ENCODE measurements at places on chromosomes 6 and 20.

GRCh38 chr6:160177220-160177619 is 55.6 kb downstream of the SLC22A1 start:
- DNase-seq: no peak

GRCh38 chr6:29505808-29506207 is 18.1 kb upstream of the MAS1L start:
- no peak for DNase-seq

GRCh38 chr6:135627092-135627715 is 129.7 kb upstream of the AHI1 start:
- no peak for DNase-seq

GRCh38 chr6:3251462-3252314 is 7.1 kb upstream of the PSMG4 start:
- DNase-seq: peak; percentile 90

DNA sequence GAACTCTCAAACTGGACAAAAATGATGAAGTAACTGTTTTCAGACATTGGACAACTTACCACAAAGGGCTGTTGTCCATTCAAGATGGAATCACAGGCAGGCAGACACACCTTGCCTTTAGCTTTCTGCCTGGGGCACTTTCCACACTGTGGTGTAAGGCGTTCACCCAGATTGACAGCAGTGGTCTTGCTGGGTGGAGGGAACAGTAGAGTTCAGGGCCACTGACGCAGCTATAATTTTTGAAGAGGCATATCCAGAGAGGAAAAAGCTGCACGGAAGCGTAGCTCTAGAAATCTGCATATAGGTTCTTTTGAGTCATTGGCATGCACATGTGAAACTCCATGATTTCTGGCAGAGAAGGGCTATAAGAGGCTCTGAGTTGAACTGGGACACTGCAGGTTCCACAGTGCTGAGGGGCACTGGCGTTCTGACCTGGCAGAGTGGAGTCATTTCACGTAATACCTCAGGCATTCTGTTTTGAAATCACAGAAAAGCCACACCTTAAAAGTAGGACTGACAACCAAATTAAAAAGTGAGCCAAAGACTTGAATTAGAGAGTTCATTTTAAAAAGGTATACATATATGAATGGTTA is 105.0 kb upstream of the EDN1 start:
- no peak for DNase-seq

GRCh38 chr6:111653434-111653833 is 47.8 kb upstream of the TRAF3IP2 start:
- no peak for DNase-seq

GRCh38 chr6:31567531-31568370 is 4.3 kb upstream of the LTA start:
- DNase-seq: no peak

GRCh38 chr20:11350126-11351005 is 567.3 kb upstream of the BTBD3 start:
- DNase-seq: peak; percentile 40

DNA sequence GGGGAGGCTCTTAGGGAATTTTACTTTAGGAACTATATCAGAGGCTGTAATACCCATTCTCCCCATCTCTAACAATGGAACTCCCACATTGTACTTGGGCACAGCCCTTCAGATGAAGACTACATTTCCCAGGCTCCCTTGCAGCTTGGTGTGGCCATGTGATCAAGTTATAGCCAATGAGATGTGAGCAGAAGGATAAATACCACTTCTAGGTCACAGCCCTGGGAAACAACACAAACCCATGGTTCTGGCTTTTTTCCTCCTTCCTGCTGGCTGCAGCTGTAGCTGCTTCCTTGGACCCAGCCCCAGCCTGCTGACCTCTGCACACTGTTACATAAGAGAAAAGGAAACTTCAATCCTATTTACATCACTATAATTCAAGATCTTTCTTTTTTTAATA is 445.9 kb upstream of the JARID2 start:
- DNase-seq: peak; percentile 54

DNA sequence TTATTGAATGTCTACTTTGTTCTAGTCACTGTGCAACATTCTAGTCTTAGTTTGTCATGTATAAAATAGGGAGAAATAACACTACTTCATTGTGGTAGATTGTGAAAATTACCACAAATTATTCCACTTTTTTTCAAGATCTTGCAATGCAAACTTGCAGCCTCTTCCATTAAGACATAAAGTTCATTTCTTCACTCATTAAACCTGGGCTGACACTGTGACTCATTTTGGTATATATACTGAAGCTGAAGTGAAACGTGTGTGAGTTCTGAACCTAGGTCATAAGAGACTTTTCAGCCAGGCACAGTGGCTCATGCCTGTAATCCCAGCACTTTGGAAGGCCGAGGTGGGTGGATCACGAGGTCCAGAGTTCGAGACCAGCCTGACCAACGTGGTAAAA is 329.0 kb downstream of the BCKDHB start:
- no peak for DNase-seq

DNA sequence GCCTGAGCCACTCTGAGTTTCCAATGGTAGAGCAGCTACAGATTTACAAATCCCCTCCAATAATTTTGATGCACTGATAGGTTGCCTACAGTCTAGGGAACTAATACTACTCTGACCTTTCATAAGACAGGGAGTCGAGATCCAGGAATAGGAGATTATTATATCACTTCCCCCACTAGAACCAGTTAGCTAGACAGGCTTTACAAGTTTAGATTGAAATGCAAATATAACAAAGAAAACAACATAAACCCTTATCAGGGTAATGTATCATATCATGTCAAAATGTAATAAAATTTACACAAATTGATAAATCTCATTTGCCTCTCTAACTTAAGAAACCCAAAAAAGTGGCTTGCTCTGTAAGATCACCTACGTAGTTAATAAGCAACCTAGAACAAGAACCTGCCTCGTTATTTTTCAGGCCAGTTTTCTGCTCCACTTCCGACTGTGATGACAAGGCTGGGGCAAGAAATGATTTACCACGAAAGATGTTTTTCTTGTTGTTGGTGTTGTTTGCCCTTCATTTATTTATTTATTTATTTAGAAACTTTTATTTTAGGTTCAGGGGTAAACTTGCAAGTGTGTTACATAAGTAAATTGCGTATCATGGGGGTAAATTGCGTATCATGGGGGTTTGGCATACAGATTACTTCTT is 504.2 kb upstream of the ID4 start:
- no peak for DNase-seq

GRCh38 chr6:6583836-6584235 is 4.7 kb upstream of the LY86 start:
- DNase-seq: no peak

- peak; percentile 19 for DNase-seq
These were observed 104.0 kb downstream of the COL12A1 start for GRCh38 chr6:75101896-75102295.

DNA sequence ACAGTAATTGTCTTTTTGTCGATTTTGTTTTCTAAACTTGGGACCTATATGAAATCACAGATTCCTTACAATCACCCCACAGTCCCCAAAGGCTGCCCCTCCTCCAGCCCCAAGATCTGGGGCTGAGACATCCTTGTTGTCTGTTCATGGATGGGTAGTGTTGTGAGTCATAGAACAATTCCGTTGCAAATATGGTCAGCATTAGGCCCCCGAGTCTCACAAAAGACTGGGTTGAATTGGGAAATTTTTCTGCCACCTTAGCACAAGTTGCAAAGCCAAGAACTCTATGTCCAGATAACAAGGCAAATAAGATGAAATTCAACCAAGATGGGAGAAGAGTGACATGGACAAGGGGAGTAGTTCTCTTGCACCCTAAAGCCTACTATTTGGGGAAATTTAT is 10.5 kb upstream of the TAB2 start:
- no peak for DNase-seq

GRCh38 chr6:126444659-126445273 is 104.9 kb downstream of the CENPW start:
- DNase-seq: peak; percentile 3

DNA sequence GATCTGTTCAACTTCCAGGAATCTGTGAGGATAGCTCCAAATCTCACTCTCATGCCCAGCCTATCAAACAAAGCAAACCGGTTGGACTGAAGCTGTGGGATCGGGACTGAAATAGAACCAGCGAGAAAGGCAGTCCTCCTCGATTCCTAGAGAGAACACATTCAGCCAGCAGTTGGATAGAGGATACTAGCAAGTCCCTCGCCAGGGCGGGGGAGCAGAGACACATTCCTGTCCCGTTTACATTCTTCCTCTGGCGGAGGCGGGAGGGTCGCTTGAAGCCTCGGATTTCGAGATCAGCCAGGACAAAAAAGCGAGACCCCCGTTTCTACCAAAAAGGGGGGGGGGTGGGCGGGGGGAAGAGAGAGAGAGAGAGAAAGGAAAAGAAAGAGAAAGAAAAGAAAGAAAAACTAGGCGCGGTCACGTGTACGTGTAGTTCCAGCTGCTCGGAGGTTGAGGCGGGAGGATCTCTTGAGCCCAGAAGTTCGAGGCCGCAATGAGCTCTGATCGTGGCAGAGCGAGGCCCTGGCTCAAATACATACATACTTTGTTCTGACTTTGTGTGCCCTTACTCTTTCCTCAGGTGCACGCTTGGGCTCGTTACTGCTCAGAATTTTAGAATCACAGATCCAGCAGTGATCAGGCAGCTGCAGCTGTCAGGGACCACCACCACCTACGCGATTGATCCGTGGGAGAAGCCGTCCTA is 19.5 kb downstream of the ZNF311 start:
- peak; percentile 94 for DNase-seq

DNA sequence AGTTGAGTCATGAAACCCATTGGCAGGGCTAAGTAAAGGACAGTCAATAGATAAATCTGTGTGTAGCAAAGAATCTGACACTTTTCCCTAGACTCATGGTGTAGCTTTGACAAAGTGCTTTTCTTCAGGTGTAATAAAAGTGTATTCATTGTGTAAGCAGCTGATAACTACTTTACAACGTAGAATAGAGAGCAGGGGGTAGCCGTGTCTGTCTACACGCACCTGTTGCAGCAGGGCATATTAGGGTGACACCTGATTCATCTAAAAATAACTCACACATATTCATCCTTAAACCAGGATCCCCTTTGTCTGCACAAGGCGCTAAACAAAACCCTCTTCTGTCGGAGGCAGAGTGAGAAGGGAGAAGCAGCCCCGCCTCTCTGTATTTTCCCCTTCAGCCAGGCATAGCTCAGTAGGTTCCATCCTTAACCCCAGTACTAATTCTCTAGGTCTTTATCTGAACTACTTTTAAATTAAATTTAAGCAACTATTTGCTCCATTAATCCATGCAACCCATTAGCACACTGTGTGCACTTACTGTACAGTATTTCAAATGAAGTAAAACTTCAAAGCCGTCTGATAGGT is 306.7 kb upstream of the SASH1 start:
- DNase-seq: no peak

- DNase-seq: no peak
These were observed 88.9 kb upstream of the ECI2 start for GRCh38 chr6:4224067-4224978.

DNA sequence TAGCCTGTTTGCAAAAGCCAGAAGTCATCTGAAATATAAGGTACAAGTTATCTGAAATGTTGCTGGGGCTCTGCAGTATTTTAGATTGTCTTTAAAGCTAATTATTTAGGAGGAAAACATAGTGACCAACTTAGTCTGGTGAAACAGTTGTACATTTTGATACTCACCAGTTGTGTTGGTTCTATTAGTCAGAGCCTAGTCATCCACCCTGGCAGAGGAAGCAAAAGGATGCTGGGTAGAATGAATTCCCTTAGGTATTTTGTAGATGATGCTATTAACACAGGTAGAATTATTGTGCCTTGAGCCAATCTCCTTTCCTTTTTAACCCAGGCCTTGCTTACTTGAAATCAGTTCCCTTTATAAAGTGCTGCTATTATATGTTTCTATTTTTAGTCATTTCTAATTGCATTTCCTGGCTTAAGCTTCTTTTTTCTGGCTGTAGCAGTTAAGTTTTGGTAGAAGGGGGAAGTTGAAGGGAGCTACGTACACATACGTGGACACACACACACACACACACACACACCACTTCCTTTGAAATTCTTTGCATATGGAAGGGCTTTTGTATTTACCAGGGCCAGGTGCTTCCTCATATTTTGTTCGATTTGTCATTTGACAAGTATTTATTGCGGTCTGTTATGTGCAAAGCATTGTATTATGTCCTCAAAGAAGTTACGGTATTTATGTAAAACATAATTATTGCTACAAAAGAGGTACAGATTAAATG is 82.4 kb downstream of the RTN4IP1 start:
- peak; percentile 78 for DNase-seq

DNA sequence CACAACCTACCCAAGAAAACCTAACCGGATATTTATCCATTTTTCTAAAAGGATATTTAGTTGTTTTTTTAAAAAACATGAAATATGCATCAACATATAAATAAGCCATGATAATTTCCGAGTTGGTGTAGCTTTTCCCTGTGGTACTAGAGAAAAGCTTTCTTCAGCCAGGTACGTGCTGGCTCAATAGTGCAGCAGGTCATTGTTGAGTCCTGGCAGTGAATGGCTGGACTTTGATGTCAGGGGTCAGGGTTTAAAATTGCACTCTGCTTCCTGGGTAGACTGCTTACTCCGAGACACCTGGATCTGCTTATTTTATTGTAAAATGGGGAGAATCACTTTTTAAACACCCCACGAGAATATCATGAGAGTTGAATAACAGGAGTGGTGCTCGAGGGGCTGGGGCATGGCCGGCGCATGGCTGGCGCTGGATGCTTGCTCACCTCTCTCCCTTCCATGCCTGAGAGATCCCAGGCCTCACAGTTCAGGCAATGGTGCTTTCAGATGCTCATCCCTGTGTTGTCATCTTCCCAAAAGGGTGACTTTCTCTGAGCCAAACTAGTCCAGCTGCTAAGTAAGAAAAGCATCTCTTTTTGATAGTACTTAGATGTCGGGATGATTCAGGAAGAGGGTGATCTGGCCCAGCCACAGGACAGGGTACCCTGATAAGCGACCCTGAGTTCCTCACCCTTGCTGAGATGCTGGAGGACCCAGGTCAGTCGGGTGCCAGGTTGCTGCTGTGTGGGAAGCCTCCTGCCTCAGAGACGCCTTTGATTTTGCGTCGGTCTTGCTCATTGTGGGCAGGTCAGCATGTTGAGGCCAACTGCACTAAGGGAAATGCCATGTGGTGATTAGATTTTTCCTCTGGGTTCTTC is 269.1 kb upstream of the FOXQ1 start:
- DNase-seq: no peak

DNA sequence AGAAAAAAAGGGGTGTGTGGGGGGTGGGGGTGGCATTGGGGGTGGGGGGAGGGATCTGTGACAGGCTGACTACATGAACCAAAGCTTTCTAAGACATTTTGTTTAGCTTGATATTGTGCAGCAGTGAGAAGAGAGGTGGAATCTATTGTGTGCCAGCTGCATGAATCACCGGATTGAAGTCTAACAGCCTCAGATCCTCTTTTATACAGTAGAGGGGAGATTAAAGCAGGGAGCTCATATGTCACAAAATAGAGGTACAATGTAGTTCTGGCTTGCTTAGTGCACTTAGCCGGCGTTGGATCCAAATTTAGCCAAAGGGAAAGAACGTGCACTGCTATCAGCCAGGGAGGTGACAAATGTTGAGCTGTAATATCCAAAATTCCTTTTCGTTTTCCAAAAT is 404.2 kb upstream of the CITED2 start:
- peak; percentile 45 for DNase-seq
